ENCODE measurements at places on chromosomes 5 and 9.

GRCh38 chr5:173764332-173765028 is 123.7 kb upstream of the CPEB4 start:
- DNase-seq: no peak

- no peak for DNase-seq
Measured at GRCh38 chr9:81562231-81563019, 126.9 kb downstream of the TLE1 start.

GRCh38 chr9:69396759-69397158 is 71.7 kb downstream of the ENTREP1 start:
- no peak for DNase-seq

DNA sequence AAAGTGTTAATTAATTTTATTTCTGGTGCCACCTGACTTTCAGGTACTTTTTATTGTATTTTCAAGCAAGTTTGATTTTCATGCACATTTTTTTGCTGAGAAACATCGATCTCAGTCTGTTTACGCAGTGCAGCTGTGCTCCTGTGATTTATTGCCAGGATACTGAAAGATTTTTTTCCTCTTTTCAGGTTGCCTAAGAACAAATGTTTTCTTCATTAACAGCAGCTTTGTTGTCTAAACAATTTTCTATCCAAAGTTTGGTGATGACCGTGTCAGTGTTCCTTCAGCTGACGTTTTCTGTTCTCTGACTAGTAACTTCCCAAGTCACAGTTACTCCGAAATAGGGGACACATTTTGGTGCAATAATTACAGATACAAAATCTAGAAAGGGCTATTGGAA is 78.1 kb downstream of the VCAN start:
- no peak for DNase-seq

- no peak for DNase-seq
Measured at GRCh38 chr5:172800088-172800551, 29.1 kb upstream of the DUSP1 start.

DNA sequence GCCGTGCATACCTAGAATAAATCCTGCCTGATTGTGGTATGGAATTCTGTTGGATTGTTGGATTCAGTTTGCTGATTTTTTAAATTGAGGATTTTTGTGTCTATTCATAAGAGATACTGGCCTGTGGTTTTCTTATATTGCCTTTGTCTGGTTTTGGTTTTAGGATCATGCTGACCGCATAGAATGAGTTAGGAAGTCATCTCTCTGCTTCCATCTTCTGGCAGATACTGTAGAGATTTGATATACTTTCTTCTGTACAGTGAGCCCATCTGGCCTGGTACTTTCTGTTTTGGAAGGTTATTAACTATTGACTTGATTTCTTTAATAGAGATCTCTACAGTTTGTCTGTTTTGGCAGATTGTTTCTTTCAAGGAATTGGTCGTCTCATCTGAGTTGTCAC is 14.7 kb downstream of the CEP72 start:
- DNase-seq: no peak

DNA sequence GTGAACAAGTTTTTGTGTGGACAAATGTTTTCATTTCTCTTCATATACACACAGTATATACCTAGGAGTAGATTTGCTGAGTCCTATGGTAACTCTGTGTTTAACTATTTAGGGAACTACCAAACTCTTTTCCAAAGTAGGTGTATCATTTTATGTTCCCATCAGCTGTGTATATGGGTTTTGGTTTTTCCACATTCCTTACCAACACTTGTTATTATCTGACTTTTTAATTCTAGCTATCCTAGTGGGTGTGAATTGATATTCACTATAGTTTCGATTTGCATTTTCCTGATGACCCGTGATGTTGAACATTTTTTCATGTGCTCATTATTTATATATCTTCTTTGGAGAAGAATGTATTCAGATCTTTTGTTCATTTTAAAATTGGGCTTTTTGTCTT is 3.7 kb downstream of the RGS3 start:
- DNase-seq: no peak

DNA sequence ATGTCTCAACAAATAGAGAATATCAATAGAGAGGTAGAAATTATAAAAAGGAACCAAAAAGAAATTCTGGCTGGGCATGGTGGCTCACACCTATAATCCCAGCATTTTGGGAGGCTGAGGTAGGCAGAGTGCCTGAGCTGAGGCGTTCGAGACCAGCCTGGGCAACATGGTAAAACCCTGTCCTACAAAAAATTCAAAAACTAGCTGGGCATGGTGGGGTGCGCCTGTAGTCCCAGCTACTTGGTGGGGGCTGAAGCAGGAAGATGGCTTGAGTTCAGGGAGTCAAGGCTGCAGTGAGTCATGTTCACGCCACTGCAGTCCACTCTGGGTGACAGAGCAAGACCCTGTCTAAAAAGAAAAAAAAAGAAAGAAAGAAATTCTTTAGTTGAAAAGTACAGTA is 24.9 kb downstream of the IPPK start:
- no peak for DNase-seq

DNA sequence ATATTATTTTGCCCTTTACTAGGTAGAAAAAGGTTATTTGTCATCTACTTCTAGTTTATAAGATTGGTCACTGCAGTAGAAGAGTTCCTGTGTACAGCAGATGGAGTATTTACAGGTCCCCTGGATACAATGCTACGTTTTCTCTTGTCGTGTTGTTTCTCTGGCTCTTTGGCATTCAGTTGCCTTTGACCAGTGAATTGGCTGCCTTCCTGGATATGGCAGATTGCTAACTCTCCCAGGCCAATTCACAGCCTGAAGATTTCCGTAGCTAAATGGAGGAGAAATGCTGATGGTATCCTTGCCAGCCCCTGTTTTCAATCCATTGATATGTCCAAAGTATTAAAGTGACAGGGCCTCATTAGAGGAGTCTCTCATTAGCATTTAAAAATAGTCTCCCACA is 32.5 kb upstream of the GNAQ start:
- no peak for DNase-seq
